Left cardiac atrium (tissue), 4 donors: ENCODE measurements at places on chromosomes 13 and 19. TPM values are rescaled to one million over a fixed set of nuclear protein-coding genes. Genes with fewer than 3 reads are reported as not detected.

HRC gene
- 499 TPM for total RNA-seq

ZNF865 gene
- total RNA-seq: 16.2 TPM

CGB8 gene
- not detected for total RNA-seq

AMH gene
- 0.80 TPM for total RNA-seq

CEACAM1 gene
- 1.7 TPM for total RNA-seq

ZNF563 gene
- total RNA-seq: 6.3 TPM

KRTDAP gene
- total RNA-seq: not detected

MADCAM1 gene
- 0.24 TPM for total RNA-seq
